Fibroblast of skin of right biceps (primary cell): ENCODE measurements at places on chromosomes 1 and 21.

DNA sequence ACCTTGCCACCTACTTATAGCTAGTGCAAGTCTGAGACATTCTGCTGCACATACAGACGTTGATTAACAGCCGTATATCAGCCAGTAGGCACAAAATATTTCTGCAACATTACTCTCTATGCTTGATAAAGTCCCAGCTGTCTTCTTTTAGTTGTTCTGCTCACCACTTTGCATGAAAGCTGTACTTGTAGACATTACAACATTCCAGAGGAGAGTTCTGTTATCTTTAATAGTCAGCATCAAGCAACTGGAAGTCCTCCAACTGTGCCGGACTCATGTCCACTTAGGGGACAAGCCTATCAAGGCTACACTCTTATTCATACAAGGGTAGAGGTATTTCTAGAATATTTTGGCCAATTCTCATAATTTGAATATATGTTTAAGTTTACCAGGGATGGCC, 50.0 kb downstream of the CACHD1 start:
- peak; percentile 70 for DNase-seq

DNA sequence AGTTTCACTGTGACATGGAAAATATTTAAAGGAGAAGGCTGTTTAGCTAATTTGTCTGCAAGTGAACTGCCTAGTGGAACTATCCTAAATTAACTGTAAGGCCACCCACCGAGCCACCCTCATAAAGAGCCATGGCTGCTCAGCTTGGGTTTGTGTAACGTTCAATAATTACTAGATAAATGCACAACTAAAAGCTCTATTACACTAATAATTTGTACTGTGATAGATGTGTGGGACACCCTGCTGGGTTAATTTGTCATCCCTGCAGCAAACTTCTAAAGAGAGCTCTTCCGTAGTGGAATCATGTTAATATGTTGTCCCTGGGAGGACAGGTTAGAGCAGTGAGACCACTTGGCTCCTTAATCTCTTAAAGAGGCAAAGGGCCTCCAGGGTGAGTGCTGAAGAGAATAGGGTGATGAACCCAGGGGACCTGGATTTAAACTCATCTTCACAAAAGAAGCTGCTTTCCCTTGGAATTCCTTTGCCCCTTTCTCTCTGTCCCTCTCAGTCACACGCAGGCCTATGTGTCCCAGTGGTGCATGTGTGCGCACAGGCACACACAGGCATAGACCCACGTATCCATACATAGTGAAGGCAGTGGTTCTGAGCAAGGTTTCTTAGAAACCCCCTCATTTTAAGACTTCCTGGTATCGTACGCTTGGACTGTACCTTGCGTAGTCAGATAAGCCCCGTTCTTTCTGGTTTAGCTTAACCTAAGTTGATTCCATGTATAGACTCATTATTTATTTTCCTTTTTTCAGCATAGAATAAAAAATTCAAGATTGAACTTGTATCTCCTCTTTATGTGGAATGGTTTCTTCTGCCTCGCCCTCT, 310.3 kb downstream of the NFIA start:
- no peak for DNase-seq

GRCh38 chr1:57986432-57986831, 560.1 kb downstream of the OMA1 start:
- no peak for DNase-seq

- DNase-seq = no peak
Observed at GRCh38 chr1:30764396-30764795, 6.8 kb upstream of the LAPTM5 start.

GRCh38 chr1:30727824-30728223, 4.4 kb upstream of the MATN1 start:
- peak; percentile 71 for DNase-seq

- no peak for DNase-seq
Observed at GRCh38 chr1:89354205-89354604, 9.7 kb upstream of the GBP6 start.

DNA sequence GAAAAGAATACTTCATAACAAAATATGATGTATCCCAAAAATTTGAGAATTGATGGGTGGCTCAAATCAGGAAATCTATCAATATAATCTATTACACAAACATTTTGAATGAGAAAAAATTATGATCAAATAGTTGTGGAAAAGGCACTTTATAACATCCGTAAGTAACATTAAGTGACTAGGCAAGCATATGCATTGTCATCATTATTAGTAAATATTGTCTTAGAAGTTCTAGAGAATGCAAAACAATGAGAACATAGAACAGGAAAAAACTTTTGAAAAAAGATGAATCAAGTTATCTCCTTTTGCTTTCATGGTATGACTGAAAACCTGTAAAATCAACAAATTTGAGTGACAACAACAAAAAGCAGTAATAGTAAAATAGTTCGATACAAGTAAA, 42.9 kb downstream of the VCAM1 start:
- no peak for DNase-seq

DNA sequence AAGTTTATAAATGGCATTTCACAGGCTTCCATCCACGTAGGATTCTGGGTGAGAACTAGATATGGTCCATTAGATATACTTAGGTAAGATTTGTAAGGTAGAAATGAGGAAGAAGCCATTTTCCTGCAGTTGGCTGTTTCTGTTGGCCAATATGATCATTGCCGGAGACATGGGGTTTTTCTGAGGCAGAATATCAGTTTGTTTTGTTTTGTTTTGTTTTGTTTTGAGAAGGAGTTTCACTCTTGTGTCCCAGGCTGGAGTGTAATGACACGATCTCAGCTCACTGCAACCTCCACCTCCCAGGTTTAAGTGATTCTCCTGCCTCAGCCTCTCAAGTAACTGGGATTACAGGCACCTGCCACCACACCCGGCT, 8.7 kb upstream of the EYA3 start:
- DNase-seq = no peak

- peak; percentile 83 for DNase-seq
Observed at GRCh38 chr21:16794950-16795349, 717.9 kb upstream of the CXADR start.

DNA sequence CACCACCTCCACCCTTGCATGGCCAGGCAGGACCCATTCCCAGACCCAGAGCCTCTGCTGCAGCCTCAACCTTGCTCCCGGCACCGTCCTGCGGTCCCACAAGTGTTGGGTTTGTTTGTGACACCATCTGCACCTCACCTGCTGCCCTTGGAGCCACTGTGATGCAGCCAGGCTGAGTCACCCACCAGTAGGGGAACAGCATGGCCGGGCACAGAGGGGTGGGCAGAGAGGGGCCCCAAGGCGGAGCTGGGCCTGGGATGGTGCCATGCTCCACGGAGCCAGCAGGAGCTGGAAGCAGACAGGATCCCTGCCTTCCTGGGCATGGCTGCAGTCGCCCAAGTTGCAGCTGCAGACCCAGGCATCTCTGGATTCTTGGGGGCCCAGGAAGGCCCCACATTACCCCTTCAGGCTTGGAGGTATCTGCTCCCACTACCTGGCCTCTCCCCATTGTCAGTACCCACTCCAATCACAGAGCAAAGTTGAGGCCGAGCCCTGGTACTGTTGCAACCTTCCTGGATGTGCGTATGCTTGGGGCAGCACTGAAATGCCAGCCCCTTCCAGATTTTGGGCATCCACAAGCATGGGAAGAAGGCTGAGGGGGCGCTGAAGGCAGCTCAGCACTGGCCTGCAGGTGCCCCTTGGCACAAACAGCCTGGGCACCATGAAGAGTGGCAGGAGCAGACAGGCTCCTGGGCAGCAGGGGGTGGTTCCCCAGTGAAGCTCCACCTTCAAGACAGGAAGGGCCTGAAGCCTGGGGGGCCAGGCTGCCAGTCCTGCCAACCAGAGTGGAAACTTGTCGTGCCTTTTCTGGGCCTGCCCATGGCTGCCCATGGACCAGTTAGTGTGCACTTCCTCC, 172.8 kb downstream of the MATN1 start:
- DNase-seq = no peak

GRCh38 chr1:185972096-185972850, 238.1 kb downstream of the HMCN1 start:
- peak; percentile 85 for DNase-seq

GRCh38 chr1:90412563-90412962, 304.5 kb downstream of the BARHL2 start:
- DNase-seq = no peak

DNA sequence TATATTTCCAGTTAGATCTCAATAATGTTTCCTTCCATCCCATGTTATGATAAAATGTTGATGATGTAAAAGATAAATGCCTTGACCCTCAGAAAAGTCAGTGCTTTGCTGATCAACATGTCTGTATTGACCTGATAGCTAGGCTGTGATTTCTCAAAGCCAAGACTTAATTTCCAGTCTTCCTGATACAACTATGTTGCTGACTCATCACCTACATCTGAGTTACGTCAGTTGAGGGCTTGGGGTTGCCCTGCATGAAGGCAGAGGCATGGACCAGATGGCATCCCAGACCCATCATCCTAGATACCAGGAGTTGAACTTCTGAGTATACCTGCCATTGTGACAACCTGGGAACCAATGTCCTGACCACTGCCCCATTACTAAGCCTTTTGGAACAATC, 4.8 kb downstream of the LCE1D start:
- DNase-seq = no peak

DNA sequence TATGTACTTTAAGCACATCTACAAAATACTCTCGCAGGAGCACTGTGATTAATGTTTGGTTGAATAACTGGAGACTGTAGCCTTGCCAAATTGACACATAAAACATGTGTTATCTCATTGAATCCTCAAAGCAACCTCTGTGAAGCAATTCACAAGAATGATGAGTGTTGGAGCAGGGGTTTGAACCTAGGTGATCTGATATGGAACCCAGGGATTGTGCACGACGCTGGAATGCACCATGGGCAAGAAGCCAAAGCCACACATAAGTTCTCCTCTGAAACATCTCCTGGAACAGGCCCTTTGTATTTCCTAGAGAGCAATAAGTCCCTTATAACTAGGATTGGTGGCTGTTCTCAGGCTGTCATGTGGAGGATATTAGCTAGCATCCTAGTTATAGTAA, 124.6 kb upstream of the IVNS1ABP start:
- peak; percentile 98 for DNase-seq

DNA sequence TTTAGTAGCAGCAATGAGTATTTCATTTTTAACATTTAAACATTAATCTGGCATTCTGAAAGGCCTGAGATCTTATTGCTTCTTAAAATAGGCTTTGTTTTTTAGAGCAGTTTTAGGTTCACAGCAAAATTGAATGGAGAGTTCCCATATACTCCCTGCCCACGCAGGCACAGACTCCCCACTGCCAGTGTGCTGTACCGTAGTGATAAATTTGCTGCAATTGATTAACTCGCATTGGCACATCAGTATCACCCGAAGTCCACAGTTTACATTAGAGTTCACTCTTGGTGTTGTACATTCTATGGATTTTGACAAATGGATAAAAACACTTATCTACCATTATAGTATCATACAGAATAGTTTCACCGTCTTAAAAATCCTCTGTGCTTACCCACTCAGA, 71.8 kb upstream of the ERRFI1 start:
- DNase-seq = no peak

DNA sequence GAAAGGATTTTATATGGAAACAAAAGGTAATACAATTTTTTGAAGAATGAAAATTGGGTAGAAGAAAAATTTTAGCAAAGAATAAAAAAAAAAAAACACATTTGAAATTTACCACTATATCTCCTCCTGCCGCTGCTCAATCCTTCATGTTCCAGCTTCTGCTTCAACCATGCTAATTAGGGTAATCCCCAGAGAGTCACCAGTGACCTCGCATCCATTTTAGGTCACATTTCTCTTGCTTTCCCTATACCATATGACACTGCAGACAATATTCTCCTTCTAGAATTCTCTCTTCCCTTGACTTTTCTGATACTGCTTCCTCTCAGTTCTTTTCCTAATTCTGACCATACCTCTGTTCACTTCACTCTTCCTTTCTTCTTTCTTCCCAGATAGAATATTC, 237.1 kb downstream of the USH2A start:
- DNase-seq = no peak

- peak; percentile 51 for DNase-seq
Observed at GRCh38 chr21:38912102-38912629, 106.4 kb downstream of the ETS2 start.

- DNase-seq = no peak
Observed at GRCh38 chr1:50417507-50417906, 5.7 kb downstream of the DMRTA2 start.

DNA sequence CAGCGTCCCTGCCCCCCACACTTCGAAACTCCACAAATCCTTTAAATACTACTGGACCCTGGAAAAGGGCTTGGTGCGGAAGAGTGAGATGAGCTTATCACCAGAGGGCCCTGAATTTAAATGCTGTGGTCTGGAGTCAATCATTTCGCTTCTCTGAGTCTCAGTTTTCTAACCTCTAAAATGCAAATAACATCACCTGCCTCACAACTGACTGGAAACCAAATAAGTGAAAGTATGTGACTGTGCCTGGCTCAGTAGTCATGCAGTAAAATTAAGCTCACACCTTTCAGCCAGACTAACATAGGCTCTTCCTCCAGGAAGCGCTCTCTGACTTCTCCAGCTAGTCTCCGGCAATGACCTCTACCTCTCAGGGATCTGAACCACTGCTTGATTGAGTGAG, 4.2 kb downstream of the GJA4 start:
- no peak for DNase-seq

DNA sequence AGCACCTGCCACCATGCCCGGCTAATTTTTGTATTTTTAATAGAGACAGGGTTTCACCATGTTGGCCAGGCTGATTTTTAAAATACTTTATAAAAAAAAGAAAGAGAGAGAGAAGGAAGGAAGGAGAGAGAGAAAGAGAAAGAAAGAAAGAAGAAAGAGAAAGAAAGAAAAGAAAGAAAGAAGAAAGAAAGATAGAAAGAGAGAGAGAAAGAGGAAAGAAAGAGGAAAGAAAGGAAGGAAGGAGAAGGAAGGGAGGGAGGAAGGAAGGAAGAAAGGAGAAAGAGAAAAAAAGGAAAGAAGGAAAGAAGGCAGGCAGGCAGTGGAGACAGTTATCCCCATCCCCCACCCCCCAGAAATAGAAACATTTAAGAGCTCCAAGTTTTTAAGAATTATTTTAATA, 69.9 kb downstream of the TOMM20 start:
- DNase-seq = no peak

- DNase-seq = no peak
Observed at GRCh38 chr1:9378801-9379200, 86.1 kb downstream of the SPSB1 start.

DNA sequence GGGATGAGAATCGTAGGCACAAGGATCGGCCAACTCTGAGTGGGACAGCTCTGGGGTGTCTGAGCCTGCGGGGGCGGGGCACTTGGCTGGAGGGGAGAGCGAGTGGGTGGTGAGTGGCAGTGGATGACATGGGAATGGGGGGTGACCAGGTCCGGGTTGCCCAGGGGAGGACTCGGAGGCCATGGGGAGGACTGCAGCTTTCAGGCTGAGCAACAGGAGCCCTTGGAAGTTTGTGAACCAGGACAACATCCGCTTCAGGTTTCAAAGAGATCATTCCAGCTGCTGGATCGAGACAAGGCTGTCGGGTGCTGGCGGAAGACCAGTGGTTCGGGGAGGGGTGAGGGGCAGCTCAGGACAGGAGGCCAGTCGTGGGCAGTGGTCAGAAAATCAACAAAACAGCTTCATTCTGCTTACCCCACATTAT, 124.4 kb upstream of the IRF2BP2 start:
- DNase-seq = no peak
